ENCODE measurements at places on chromosomes 12 and 14. TPM values are rescaled to one million over a fixed set of nuclear protein-coding genes. Genes with fewer than 3 reads are reported as not detected.

DNA sequence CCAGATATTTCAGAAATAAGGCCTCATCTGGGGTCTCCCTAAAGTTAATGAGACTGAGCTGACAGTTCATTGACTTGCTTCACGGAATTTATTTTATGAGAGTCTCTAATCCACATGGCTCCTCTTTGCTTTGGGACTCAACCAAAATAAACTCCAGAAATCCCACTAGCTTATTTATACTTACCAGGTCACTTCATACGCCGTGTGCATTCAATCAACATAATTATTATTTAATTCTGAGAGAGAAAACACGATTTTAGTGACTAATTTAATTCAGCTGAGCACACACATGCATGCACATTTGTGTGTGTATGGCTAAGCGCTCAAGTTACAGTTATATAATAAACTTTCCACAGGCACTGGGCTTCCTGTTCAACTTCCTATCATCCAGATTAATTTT, 333.4 kb upstream of the CCDC196 start:
- no peak for DNase-seq

DNA sequence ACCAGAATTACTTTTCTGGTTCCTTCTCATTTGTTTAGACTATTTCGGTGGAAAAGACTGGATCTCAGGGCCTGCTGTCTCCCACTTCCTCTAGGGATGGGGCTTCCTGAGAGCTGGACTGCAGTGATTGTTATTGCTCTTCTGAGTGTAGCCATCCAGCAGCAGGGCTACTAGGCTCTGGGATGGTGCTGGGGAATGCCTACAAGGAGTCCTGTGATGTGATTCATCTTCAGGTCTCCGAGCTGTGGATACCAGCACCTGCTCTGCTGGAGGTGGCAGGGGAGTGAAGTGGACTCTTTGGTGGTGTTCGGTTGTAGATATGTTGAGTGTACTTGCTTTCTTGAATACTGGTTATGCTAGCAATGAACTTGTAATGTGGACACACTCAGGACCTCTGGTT, 42.7 kb downstream of the AEBP2 start:
- DNase-seq = no peak

- no peak for DNase-seq
These were observed 25.4 kb downstream of the PPM1A start for GRCh38 chr14:60274448-60274847.

GRCh38 chr14:79175671-79176070, 1005.5 kb downstream of the NRXN3 start:
- DNase-seq = no peak

- DNase-seq = no peak
These were observed at the start of gene RASAL1 for GRCh38 chr12:113135178-113136127. TSS of gene RASAL1 (minus strand) at chr12:113135761. CDS start at chr12:113135462, 299 bp downstream.

DNA sequence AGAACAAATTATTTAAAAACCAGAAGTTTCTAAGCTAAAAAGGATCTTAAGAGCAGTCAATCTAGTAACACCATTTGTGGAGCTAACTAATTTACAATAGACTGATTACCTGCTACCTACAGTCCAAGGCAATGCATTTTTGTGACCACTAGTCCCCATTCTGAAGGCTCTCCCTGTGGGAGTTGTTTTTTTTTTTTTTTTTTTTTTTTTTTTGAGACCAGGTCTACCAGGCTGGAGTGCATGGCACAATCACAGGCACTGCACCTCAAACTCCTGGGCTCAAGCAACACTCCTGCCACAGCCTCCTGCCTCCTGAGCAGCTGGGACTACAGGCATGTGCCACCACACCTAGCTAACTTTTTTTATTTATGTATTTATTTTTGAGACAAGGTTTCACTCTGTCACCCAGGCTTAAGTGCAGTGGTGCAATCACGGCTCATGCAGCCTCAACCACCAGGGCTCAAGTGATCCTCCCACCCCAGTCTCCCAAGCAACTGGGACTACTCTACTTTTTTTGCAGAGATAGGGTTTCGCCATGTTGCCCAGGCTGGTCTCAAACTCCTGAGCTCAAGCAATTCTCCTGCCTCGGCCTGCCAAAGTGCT, 3.9 kb downstream of the GNPTAB start:
- no peak for DNase-seq

SHMT2 gene
- 343 TPM for total RNA-seq

PLEKHD1 gene
- total RNA-seq = not detected

IAPP gene
- total RNA-seq = not detected
